ENCODE measurements at places on chromosomes 3 and 15.

GRCh38 chr3:18717598-18717997, 292.5 kb upstream of the SATB1 start:
- DNase-seq, result no peak

GRCh38 chr3:155859859-155860258, 5.6 kb upstream of the SLC33A1 start:
- no peak for DNase-seq

- no peak for DNase-seq
These were observed 41.5 kb downstream of the RARB start for GRCh38 chr3:25469558-25469957.

DNA sequence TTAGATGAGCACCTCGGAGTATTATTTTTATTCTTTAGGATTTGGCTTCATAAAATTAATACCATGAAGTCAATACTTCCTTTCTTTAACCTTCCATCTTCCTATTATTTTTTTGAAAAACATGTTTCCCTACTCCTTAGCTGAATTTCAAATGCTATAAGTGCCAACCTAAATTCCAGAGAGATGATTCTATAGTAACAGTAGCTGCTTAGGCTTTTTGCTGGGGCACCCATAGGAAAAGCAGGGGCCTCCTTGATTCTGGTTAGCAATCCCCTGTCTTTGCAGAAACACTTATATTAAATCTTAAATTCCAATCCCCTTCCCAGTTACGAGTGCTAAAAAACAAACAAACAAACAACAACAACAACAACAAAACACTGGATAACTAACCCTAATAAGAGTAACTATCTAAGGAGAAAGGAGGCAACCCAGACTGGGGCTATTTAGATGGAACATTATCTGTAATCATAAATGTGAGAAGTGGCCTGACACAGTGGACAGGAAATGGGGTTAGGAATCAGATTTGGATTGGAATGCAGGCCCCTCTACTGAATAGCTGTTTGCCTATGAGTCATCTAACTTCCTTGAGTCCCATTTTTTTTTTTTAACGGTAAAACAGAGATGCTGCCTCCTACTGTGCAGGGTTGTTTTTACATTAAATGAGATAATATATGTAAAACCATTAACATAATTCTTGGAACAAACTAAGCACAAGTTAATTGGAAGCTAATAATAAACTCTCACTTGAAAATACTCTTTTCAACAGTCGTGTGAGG, 148.1 kb downstream of the WDR72 start:
- DNase-seq, result no peak

DNA sequence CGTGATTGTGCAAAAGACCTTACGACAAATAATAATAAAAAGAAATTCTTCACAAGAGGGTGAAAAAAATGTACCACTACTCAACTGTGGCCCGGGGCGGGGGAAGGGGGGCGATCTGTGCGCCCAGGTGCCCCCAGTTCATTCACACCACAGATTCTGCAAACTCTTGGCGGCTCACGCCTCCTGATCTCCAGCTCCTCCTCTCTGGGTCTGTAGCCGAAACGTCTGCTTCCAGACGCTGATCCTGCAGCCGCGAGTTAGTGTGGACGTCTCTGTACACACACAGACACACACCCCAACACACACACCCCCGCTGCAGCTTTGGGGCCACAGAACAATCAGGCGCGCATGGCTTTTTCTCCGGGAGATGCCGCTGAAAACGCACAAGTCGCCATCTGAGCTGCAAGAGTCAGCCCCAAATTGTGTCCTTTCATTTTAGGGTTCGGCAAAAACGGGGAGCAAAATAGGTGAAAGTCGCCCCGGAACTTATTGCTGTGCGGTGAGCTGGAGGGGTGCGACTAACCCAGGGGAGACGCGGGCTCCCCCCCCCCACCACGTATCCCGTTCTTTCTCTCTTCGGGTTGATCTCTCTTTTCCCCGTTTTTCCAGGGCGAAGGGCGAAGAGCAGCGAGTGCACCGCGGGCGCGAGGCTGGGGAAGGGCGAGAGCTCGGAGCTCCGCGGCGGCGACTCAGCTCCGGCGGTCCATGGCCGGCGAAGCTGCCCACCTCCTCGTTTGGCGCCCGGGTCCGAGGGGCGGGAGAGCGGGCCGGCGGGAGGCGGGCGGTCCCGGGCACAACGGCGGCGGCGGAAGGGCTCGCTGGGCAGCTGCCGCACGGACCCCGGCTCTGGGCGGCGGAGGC, 505 bp upstream of the WNT5A start:
- peak; percentile 32 for DNase-seq

GRCh38 chr3:69751074-69751476, 11.8 kb downstream of the MITF start:
- DNase-seq, result no peak

- DNase-seq, result no peak
These were observed 29.5 kb downstream of the CTDSPL start for GRCh38 chr3:37891227-37891626.

- DNase-seq, result no peak
These were observed 67.3 kb downstream of the PTPRG start for GRCh38 chr3:61628636-61629035.

DNA sequence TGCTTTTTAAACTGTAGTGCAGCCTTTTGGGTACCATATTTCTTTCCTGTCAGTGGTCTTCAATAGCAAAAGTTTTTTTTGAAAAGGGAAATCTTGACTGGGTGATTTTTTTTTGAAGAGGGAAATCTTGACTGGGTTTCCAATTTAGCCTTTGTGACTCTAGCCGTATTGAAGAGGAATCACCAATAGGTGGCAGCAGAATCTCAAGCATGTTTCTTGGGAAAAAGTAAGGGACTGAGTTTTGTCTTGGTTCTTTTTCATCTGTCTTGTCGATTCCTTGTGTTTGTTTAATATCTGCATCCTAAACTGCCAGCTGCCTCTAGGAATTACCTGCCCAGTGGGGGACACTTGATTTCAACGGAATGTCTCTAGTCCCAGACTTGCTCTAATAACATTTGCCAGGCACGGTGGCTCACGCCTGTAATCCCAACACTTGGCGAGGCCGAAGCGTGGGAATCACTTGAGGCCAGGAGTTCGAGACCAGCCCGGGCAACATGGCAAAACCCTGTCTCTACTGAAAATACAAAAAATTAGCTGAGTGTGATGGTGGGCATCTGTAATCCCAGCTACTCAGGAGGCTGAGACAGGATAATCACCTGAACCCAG, 89.2 kb downstream of the RBPMS2 start:
- DNase-seq, result no peak

DNA sequence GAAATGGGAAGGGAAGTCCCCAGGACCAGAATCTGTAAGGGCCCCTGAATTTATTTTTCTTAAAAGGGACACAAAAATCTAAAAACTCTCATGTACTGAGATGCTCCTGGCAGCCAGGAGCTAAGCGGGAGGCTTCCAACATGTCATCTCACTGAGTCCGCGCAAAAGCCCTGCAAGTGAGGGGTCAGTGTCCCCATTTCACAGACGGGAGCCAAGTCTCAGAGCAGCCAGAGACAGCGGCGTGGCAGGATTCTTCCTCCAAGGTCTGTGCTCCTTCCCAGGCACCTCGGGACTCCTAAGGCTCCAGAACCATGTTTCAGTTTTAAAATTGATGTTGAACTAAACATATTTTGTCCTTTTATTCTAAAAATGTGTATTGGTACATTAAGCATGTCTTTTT, 114.8 kb downstream of the ADCY5 start:
- DNase-seq, result no peak

DNA sequence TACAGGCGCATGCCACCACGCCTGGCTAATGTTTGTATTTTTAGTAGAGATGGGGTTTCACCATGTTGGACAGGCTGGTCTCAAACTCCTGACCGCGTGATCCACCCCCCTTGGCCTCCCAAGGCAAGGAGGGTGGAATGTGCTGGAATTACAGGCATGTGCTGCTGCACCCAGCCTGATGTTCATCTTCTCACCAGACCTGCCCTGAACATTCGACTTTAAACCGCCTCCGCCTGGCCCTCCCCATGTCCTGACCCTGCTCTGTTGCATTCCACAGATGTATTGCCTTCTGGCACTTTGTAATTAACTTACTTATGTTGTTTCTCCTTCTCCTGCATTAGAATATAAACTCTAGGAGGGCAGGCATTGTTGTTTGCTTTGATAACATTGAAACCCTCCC, 102.1 kb downstream of the LINGO1 start:
- DNase-seq, result no peak

- DNase-seq, result no peak
These were observed 27.1 kb downstream of the DUOX1 start for GRCh38 chr15:45156744-45157455.

GRCh38 chr3:65178703-65179102, 490.9 kb upstream of the ADAMTS9 start:
- no peak for DNase-seq

DNA sequence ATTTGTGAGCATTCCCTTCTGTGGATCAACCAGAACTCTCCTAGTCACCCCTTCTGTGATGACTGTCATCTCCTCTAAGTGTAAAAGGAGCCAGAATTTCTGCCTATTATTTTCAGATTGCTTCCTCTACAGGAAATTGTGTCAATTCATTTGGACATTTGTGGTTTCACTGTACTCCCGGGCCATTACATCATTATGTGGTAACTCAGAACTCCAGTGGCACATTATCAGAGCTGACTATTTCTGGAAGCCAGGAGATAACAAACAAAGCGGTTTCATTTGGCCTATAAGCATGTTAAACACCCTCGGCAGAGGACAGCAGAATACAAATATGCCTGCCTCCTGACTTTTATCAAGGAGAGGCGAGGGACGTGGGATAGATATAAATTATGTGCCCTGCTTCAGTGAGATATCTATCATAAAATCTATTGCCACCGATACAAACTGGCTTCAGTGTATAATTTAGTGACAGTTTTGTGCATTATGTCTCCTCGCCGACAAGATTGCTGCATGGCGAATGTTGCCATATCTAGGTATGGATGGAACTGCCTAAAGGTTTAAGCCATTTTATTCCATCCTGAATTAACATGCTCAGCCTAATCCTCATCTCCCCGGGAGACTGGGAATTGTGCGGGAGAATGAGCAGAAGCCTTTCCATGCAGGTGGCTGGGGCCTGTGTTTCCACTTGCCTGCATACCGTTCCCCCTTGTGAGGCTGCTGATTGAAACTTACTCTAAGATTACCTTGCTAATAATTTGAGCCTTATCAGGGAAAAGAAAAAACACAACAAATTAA, 193.4 kb upstream of the SEMA6D start:
- DNase-seq, result no peak

DNA sequence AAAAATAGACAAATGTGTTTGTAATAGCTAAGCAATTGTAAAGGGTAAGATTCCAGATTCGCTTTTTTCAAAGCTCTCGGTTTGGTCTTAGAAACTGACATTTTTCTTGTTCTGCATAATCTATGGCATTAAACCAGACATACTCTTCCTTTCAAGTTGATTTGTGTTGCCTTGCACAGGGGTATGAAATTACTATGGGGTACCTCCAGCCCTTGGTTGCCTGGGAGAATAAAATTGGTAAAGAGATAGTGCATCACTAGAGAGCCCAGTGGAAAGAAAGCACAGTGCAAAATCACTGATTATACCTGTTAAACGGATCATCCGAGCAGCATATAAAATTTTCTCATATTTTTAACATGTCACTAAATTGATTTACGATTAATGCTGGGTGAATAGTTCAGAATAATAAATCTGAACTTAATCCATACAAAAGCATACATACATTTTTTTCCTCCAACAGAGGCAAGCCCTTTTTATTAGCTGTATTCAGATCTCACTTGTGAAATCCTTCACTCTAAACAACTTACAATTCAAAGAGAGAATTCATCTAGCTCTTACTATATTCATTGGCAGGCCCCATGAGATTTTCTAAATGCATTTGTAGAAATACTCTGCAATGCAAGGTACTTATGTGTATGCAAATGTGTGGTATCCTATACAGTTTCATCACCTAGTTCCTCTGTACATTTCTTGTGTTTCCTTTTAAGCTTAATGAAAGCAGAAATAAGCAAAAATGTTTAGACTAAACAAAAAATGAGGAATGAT, 224.4 kb downstream of the ROBO1 start:
- DNase-seq, result no peak

DNA sequence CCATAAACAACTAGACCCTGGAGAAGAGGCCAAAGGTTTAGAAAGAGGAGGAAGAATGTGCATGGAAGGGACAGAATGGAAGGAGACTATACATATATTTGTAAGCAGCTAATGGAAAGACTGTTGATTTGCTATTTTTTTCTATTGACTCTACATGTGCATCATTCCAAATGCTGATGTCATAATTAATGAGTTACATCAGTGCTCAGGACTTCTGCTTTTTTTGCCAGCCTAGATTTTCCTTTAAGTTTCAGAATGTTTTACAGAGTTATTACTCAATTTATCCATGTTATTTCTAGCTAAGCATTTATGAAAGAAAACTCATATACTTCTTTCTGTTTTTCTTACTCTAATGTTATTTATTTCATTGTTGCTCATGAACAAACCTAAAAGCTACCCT, 62.6 kb upstream of the VGLL3 start:
- DNase-seq, result no peak

- DNase-seq, result peak; percentile 80
These were observed 11.5 kb upstream of the CHAC1 start for GRCh38 chr15:40941528-40942336.
